Naive B cell (primary cell): ENCODE measurements at places on chromosomes 2 and 18.

- no peak for DNase-seq
Observed at GRCh38 chr2:222897898-222898297, 37.1 kb downstream of the ACSL3 start.

DNA sequence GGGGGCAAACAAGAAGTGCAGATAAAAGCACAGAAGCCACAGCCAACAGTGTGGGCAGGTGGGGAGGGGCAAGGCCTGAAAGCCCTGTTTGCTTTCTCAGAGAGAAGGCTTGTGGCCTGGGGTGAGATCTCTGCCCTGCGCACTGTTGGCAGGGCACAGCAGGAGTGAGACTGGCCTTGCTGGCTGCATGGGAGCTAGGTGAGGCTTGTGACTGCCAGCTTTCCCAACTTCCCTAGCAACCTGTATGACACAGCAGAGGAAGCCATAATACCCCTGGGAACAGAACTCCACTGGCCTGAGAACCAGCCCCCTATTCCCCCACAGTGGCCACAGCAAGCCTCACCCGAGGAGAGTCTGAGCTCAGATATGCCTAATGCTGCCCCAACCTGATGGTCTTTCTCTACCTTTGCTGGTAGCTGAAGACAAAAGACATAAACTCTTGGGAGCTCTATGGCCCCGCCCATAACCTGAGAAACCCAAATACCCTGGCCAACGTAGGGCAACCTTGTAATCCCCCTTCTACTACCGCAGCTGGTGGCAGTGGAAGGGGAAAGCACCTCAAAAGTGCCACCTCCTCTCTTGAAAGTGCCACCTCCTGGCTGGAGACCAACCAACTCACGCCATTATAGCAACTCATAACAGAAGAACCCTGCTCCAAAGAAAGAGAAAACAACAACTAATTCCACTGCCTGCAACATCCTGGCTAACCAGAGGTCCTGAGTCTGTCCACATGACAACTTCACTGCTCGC, 44.4 kb downstream of the LCT start:
- no peak for DNase-seq

GRCh38 chr2:143246815-143247744, 117.9 kb downstream of the ARHGAP15 start:
- DNase-seq, result no peak

GRCh38 chr2:44573996-44574395, 212.2 kb downstream of the CAMKMT start:
- no peak for DNase-seq

- no peak for DNase-seq
Observed at GRCh38 chr2:98564541-98565132, 43.7 kb downstream of the COA5 start.

DNA sequence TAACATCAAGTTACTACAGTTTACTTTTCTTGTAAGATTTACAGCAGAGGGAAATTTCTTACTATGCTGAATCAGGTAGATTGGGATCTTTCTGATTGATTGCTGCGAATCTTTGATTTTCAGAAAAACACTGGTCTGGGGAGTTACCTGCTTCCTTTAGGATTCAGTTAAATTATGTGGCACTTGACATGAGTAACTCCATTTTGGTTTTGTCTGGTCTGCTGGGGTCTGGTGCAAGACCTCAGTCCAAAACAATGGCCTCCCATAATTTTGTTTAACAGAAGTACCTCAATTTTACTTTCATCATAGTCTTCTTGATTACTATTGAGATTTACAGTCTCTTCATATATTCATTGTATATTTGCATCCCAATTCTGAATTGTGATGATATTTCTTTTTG, 775.5 kb downstream of the TRIB2 start:
- DNase-seq, result no peak

DNA sequence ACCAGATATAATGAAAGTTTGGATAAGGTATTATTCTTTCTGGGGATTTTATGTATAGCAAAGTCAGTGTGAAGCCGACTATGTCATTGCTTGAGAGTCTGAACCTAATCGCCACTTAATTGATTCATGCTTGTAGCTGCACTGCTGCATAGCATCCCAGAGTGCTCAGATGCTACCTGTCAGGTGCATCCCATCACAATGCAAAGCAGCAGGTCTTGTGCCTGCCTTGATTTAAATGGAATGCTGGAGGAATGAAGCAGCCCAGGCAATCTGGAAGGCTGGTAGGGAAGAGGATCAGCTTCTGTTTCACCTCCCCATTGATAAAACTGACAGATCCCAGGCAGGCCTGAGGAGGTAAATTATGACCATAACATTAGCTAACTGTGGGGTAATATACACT, 40.4 kb upstream of the ATIC start:
- no peak for DNase-seq

DNA sequence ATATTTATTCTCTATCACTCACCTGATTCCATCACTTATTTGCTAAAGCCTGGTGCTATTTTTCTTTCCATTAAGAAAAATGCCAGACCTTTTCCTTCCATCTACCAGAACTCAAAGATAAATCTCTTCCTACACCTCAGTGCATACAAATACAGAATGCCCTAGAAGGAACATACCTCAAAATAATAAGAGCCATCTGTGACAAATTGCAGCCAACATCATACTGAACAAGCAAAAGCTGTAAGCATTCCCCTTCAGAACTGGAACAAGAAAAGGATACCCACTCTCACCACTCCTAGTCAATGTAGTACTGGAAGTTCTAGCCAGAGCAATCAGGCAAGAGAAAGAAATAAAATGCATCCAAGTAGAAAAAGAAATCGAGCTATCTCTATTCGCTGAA, 315.9 kb upstream of the UBE2E3 start:
- DNase-seq, result no peak

GRCh38 chr2:194494401-194494800, 1162.6 kb upstream of the SLC39A10 start:
- DNase-seq, result no peak

GRCh38 chr2:234425639-234426603, 71.0 kb downstream of the ARL4C start:
- peak; percentile 92 for DNase-seq

DNA sequence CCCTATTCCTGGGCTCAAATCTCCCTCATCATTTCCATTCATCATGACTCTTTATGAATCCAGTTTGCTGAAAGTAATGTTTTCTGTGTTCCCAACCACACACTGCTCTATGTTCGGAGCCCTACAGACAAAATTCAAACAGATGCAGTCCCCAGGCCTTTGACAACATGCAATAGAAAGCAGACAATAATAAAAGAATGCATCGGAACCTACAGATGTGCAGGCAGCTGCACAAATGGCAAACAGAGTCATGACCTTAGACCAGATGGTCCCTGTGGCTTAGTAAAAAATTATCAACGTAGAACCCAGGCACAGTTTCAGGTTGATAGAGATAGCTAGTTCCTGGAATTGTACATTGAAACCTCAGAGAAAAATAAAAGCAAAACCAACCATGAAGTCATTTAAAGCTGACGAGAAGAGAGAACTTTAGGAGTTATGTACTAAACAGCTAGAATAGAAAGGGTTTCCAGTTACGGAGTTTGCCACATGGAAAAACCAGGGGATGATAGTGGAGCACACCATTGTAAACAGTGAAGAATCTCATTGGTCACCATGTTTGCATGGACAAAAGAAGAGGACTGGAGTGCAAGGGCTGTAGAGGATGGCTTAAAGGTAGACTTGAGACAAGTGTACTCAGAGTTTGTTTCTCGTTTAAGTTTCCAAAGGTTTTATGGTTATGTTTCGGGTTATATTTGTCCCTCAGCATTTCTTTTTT, 23.2 kb upstream of the ACVR1 start:
- no peak for DNase-seq

- peak; percentile 77 for DNase-seq
Observed at GRCh38 chr18:55510809-55511208, 77.2 kb downstream of the TCF4 start.

DNA sequence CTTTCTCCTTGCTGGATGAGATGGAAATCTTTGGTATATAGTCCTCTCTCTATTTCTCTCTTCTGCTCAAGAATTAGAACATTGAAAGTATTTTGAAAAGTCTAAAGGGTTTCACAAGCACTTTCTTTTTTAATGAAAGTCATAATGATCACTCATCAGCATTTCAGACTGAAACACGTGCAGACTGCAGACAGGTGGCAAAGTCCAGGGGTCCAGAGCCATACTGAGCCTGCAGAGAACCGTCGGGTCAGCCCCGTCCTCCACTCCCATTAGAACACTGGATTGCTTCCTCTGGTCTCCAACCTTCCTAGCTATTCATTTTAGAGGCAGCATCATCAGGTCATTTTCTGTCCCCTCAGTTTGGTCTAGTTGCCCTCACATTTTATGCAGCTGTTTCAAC, 3.1 kb downstream of the TMEM247 start:
- DNase-seq, result no peak

- no peak for DNase-seq
Observed at GRCh38 chr2:10916953-10917352, 5.2 kb downstream of the KCNF1 start.

GRCh38 chr2:9739531-9739964, 103.7 kb upstream of the TAF1B start:
- no peak for DNase-seq

DNA sequence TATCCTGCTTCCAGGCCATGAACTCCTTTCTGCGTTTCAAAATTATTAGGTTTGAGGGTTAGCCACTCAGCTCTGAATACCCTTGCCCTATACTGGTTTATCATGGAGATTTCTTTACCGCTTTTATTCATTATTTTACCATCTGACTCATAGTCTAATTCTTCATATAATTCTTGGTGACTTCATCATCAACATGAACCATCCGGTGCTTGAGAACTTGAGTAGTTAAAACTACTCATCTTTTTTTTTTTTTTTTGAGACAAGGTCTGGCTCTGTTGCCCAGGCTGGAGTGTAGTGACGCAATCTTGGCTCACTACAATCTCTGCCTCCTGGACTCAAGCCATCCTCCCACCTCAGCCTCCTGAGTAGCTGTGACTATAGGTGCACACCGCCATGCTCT, 94.2 kb upstream of the LHCGR start:
- DNase-seq, result no peak

DNA sequence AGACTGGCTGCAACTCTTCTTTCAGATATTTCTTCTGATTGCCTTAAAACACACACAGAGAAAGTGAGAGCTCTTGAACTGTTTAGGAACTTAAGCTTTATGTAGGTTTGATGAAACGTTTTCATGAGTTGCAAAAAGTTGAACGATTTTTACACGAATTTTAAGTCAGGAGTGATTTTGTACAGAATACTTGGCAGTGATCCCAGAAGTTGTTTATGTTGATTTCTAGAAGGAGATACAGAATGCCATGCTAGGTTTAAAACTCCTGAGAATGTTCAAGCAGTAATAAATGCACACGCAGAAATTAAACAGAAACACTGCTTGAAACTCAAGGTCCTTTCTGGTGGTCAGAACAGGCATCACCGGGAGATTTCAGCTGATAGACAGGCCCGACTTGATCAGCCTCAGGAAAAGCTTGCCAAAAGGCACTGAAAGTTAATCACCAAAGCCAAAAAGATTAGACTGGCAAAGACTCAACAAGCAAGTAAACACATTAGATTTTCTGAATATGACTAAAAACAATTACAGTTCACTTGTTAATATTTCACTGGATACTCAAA, 123.1 kb downstream of the SOCS6 start:
- DNase-seq, result no peak

GRCh38 chr2:60095202-60095815, 458.1 kb downstream of the BCL11A start:
- no peak for DNase-seq

GRCh38 chr2:179571721-179572120, 289.7 kb downstream of the ZNF385B start:
- no peak for DNase-seq

DNA sequence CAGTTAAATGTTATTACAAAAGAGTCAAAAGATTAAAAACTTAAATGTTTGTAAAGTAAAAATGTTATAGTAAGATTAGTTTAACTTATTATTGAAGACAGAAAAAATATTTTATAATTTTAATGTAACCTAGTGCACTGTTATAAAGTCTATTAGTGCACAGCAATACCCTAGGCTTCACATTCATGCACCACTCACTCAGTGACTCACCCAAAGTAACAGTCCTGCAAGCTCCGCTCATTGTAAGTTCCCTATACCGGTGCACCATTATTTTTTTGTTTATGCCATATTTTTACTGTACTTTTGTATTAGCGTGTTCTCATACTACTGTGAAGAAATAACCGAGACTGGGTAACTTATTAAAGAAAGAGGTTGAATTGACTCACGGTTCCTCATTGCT, 759.7 kb upstream of the CDH7 start:
- DNase-seq, result no peak

DNA sequence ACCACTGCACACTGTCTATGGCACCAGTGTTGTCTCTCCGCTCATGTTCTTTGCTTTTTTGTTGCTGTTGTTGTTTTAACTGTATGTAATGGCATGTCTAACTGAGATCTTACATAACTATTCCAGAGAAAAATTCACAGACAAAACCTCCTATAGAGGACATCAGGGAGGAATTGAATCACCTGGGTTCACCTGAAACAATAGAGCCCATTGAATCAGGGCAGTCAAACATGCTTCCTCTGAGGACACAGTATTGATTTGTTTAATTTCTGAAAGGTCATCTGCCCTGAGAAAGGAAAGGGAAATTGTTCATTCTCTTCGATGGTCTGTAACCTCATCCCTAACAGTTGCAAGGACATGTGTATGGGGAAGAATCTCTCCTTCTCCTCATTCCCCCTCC, 237.5 kb downstream of the SRBD1 start:
- no peak for DNase-seq

DNA sequence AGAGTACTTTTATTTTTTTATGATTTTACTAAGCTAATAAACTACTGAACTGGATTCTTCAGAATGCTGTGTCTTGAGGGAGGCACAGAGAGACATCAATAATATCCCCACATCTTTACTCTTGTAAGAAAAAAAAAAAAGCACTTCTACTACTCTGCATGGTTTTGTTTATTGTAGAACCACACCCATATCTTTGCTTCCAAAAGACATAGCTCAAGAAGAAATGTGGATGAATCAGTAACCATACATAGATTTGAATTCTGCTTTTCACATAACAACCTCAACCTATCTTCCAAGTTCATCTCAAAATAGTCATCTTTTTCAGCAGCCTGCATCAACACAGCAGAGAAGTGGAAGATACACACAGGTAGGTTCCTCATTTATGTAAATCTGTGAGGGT, 12.2 kb upstream of the COL5A2 start:
- DNase-seq, result no peak

DNA sequence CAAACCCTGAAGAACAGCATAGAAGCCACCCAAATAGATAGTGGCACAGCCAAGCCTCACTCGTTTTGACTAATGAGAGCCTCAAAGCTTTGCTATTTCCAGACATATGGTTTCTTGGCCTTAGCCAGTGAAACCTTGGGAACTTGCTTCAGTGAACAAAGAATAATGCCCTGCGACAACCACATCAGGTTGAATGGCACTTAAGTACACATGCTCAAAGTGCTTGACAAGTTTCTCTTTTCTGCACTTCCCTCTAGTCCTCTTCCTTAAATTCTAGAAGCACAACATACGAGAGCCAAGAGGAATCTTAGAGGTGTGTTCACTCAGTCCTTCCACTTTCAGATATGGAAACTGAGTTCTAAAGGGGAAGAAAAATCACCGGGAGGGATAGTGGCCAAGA, 258.3 kb downstream of the HAUS1 start:
- DNase-seq, result no peak

- no peak for DNase-seq
Observed at GRCh38 chr2:37570773-37571586, 100.5 kb downstream of the CDC42EP3 start.
